ENCODE measurements at places on chromosomes 6 and 20.

- H3K27ac ChIP-seq, result no peak overlapping the region
- no peaks in the 10 kb centered on the region for H3K36me3 ChIP-seq
- DNase-seq, result no peak
- H3K27me3 ChIP-seq, result no peaks in the 10 kb centered on the region
Measured at GRCh38 chr20:1700990-1701389, 43.4 kb upstream of the SIRPG start.

DNA sequence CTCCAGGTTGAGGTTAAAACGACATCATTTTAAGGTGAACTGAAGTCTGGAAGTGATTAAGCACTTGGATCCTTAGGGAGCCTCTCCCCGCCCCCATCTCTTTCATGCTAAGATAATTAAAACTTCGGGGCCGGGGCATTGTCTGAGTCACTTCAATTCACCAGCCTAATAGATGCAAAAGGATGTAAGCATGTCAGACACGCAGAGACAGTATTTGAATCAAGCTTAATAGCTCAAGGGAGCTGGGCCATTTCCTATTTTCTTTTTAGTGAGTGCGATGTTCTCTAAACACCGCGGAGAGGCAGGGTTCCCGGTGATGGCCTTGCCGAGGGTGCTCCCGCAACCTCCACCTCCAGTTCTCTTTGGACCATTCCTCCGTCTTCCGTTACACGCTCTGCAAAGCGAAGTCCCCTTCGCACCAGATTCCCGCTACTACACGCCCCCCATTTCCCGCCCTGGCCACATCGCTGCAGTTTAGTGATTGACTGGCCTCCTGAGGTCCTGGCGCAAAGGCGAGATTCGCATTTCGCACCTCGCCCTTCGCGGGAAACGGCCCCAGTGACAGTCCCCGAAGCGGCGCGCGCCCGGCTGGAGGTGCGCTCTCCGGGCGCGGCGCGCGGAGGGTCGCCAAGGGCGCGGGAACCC, 516 bp upstream of the IRF4 start:
- no peaks in the 10 kb centered on the region for H3K36me3 ChIP-seq
- DNase-seq, result no peak
- peaks cover 8% of the 10 kb centered on the region for H3K27me3 ChIP-seq
- H3K27ac ChIP-seq, result no peak overlapping the region
- no peak overlapping the region for H3K4me3 ChIP-seq

DNA sequence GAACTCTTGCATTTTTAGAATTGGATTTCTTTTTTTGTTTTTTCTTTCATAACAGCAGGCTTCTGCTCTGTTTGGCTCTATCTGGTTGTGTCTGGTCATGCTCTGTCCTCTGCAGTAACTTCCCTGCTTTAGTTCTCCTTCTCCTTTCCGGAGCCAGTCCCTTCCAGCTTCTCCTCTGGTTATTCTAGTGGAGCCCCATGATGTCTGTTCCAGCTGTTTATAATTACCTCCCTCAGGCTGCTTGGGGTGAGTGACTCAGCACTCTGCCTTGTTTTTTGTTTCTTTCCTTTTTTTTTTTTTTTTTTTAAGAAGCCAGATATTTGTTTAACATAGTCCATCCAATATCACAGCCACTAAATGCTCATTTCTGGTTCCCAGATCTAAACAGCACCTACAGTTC, 409.6 kb downstream of the MAFB start:
- H3K36me3 ChIP-seq, result no peaks in the 10 kb centered on the region
- no peak overlapping the region for H3K27ac ChIP-seq
- DNase-seq, result no peak
- H3K27me3 ChIP-seq, result peaks cover 3% of the 10 kb centered on the region
- no peak overlapping the region for H3K4me3 ChIP-seq

GRCh38 chr20:23417861-23418260, 3.4 kb downstream of the NAPB start:
- H3K4me3 ChIP-seq, result no peak overlapping the region
- H3K27me3 ChIP-seq, result no peaks in the 10 kb centered on the region
- no peak overlapping the region for H3K27ac ChIP-seq
- no peak for DNase-seq
- peaks cover 13% of the 10 kb centered on the region for H3K4me1 ChIP-seq

DNA sequence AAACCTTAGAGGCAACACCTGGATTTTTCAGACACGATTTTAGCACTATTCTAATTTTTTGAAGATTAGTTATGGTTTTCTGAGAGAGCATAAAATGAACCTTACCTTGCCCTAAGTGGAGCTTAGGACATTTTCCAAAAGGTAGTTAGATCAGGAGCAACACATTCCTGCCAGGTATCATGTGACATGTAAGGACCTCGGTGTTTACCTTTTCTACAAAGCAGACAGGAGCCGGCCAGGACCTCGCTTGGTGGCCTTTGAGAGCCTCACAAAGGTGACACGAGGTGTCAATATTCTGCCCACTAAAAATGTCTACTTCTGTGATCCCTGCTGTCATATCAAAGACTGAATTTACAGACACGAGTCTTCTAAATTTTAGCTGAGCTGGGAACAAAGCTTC, 174.9 kb downstream of the SMOC2 start:
- no peak overlapping the region for H3K27ac ChIP-seq
- H3K4me3 ChIP-seq, result no peak overlapping the region
- H3K4me1 ChIP-seq, result no peaks in the 10 kb centered on the region

DNA sequence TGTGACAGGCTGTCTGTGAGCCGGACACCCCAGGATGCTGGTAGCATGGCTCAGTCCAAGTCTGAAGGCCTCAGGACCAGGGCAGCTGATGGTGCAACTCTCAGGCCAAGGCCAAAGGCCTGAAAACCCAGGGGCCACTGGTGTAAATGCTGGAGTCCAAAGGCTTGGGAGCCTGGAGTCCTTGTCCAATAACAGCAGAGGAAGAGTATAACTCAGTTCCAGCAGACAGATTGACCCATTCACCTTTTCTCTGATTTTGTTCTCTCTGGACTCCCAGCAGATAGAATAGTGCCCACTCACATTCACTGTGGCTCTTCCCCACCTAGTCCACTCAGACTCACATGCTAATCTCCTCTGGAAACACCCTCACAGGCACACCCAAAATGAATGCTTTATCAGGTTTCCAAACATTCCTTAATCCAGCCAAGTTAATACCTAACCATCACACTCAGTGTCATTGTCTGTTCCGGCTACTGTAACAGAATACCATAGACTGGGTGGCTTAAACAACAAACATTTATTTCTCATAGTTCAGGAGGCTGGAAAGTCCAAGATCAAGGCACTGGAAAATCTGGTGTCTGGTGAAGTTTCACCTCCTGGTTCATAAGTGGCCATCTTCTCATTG, 5.0 kb upstream of the TRAF3IP2 start:
- no peak for DNase-seq
- H3K4me3 ChIP-seq, result no peak overlapping the region
- peaks cover 2% of the 10 kb centered on the region for H3K4me1 ChIP-seq
- H3K27ac ChIP-seq, result peak overlapping the region; percentile 31

DNA sequence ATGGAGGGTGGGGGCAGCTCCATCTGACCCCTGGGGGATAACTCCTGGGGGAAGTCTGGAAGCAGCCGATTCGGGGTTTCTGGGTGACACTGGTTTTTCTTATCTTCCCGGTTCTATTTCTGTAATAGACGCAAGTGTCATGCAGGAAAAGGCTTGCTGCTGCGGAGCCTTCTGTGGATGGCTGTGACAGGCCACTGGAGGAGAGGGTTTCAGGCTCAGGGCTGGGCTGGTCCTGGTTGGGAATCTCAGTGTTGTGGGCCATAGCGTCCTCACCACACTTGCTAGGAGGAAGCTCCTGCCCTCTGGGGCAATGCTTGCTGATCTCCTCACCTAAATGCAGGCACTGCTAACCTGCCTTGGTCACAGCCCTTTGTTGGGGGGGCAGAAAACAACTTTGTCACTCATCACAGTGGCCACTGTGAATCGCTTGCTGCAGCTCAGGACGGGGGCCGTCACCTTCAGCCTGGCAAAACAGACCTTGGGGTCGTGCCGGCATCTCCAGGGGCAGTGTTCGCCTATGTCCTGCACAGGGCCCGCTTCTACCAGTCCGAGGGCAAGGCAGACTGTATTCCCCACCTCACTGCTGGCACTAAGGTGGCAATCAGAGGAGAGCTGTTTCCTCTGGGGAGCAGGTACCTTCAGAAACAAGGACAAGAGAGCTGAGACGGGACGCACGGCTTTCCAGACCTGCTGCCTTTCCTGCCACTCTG, 4.4 kb upstream of the TUBB1 start:
- H3K4me3 ChIP-seq, result no peak overlapping the region
- H3K36me3 ChIP-seq, result no peaks in the 10 kb centered on the region
- DNase-seq, result no peak
- H3K4me1 ChIP-seq, result no peaks in the 10 kb centered on the region
- H3K27me3 ChIP-seq, result no peaks in the 10 kb centered on the region

- no peaks in the 10 kb centered on the region for H3K36me3 ChIP-seq
- H3K27me3 ChIP-seq, result no peaks in the 10 kb centered on the region
- H3K4me3 ChIP-seq, result no peak overlapping the region
Measured at GRCh38 chr6:128495536-128496333, 24.7 kb downstream of the PTPRK start.

DNA sequence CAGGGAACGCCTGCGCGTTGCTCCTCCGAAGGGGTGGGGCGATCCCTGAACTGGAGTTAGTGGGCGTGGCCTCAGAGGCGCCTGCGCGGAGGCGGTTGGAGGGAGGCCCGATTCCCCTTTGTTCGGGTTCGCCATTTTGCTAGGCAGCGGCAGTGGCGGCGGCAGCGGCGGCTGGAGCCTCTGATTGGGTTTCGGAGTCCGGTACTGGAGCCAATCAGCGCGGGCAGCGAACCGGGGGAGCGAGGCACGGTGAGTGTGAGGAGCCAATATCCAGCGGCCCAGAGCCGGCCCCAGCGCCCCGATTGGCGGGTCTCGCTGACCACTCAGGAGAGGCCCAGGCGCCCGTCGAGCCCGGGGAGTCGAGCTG, at the start of gene NFYA:
NFYA (plus strand) TSS at position 139 of the 367 bp plus-strand sequence. CDS start 6,116 bp downstream, outside the sequence.
- H3K27ac ChIP-seq, result peak within 1 kb of the TSS; percentile 100
- DNase-seq, result no peak

- no peaks in the 10 kb centered on the region for H3K36me3 ChIP-seq
- no peaks in the 10 kb centered on the region for H3K4me1 ChIP-seq
- H3K27ac ChIP-seq, result no peak overlapping the region
- H3K27me3 ChIP-seq, result no peaks in the 10 kb centered on the region
- DNase-seq, result no peak
- H3K4me3 ChIP-seq, result no peak overlapping the region
Measured at GRCh38 chr6:51387907-51388306, 569.2 kb downstream of the TFAP2B start.

DNA sequence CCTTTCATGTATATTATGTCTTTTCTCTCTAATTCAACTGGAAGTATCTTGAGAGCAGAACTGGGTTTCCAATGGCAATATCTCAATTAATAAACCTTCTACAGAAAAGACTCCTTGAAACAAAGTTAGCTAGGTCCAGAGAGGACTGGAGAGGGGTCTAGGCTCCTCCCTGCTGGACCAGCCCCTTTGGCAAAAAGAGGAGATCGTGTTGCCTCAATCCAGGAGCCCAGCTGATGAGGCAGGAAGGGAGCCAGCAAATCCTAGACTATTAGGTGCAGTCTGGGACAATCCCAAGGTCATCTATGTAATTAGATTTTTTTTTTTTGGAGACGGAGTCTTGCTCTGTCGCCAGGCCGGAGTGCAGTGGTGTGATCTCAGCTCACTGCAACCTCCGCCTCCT, 21.9 kb downstream of the BCL2L1 start:
- H3K4me3 ChIP-seq, result no peak overlapping the region
- H3K36me3 ChIP-seq, result no peaks in the 10 kb centered on the region
- peaks cover 18% of the 10 kb centered on the region for H3K4me1 ChIP-seq
- H3K27me3 ChIP-seq, result no peaks in the 10 kb centered on the region
- no peak for DNase-seq

- DNase-seq, result no peak
- no peak overlapping the region for H3K27ac ChIP-seq
- no peaks in the 10 kb centered on the region for H3K36me3 ChIP-seq
- H3K4me3 ChIP-seq, result no peak overlapping the region
- H3K4me1 ChIP-seq, result no peaks in the 10 kb centered on the region
Measured at GRCh38 chr20:24163506-24163905, 174.9 kb upstream of the GGTLC1 start.

- H3K4me1 ChIP-seq, result no peaks in the 10 kb centered on the region
- H3K4me3 ChIP-seq, result no peak overlapping the region
- H3K27me3 ChIP-seq, result no peaks in the 10 kb centered on the region
- H3K27ac ChIP-seq, result no peak overlapping the region
- DNase-seq, result no peak
- H3K36me3 ChIP-seq, result no peaks in the 10 kb centered on the region
Measured at GRCh38 chr20:40702504-40702903, 13.5 kb upstream of the MAFB start.

- no peaks in the 10 kb centered on the region for H3K36me3 ChIP-seq
- H3K4me3 ChIP-seq, result no peak overlapping the region
- peak; percentile 19 for DNase-seq
Measured at GRCh38 chr6:2935566-2936291, 32.6 kb upstream of the SERPINB9 start.

GRCh38 chr20:44024820-44025580, 110.3 kb downstream of the TOX2 start:
- no peaks in the 10 kb centered on the region for H3K4me1 ChIP-seq
- H3K27ac ChIP-seq, result no peak overlapping the region
- H3K27me3 ChIP-seq, result no peaks in the 10 kb centered on the region
- no peak overlapping the region for H3K4me3 ChIP-seq
- no peak for DNase-seq
- no peaks in the 10 kb centered on the region for H3K36me3 ChIP-seq

DNA sequence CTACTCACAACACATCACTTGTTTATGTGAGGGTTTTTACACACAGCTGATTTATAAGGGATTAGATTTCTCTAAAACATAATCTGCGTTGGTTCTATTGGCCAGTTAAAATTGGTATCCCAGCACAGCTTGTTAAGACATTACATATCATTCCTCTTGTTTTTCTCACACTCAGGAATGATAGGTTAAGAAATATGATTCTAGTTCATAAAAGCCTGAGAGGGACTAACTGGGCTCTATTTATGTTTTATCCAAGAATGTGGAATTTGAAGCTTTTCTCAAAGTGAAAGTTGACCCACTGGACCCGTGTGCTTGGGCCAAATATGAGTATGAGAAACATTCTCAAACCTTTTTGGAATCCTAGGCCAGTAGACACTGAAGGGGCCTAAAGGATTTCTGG, 117.3 kb downstream of the TMEM170B start:
- H3K27ac ChIP-seq, result no peak overlapping the region
- H3K36me3 ChIP-seq, result no peaks in the 10 kb centered on the region
- no peak for DNase-seq
- H3K4me1 ChIP-seq, result peaks cover 4% of the 10 kb centered on the region
- H3K27me3 ChIP-seq, result no peaks in the 10 kb centered on the region

DNA sequence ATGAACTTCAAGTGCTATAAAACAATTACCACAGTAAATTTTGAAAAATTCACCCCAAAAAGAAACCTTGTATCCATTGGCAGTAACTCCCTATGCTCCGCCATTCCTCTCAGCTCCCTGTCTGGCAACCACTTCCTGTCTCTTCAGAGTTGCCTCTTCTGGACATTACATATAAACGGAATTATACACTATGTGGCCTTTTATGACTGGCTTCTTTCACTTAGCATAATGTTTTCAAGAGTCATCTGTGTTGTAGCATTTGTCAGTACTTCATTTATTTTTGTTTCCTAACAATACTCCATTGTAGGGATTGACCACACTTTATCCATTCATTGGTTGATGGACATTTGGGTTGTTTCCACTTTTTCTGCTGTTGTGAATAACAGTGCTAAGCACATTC, 50.1 kb downstream of the CEP43 start:
- DNase-seq, result no peak
- no peaks in the 10 kb centered on the region for H3K27me3 ChIP-seq
- peaks cover 3% of the 10 kb centered on the region for H3K36me3 ChIP-seq
- H3K4me3 ChIP-seq, result no peak overlapping the region
- H3K27ac ChIP-seq, result no peak overlapping the region

- no peaks in the 10 kb centered on the region for H3K36me3 ChIP-seq
- H3K4me3 ChIP-seq, result no peak overlapping the region
- H3K4me1 ChIP-seq, result no peaks in the 10 kb centered on the region
Measured at GRCh38 chr20:23515250-23515939, 24.5 kb downstream of the CST8 start.

Measured in liver (tissue), 10 donors.